Ovary (tissue), 10 donors: ENCODE measurements at places on chromosomes 4 and X. TPM values are rescaled to one million over a fixed set of nuclear protein-coding genes. Genes with fewer than 3 reads are reported as not detected.

Gene OPN1MW3
- not detected for polyA plus RNA-seq

Gene CYTL1
- polyA plus RNA-seq, result 4.4 TPM

Gene SHISA3
- polyA plus RNA-seq, result 0.21 TPM

Gene SPANXN4
- not detected for polyA plus RNA-seq

Gene TCP11X2
- not detected for polyA plus RNA-seq

Gene LRP2BP
- polyA plus RNA-seq, result 0.77 TPM

Gene KLKB1
- 0.38 TPM for polyA plus RNA-seq

Gene SLC49A3
- polyA plus RNA-seq, result 0.43 TPM

Gene SLC34A2
- polyA plus RNA-seq, result 0.30 TPM

Gene FOXR2
- polyA plus RNA-seq, result not detected

Gene CYBB
- 3.5 TPM for polyA plus RNA-seq

Gene CLDN34
- polyA plus RNA-seq, result not detected

Gene SMPX
- polyA plus RNA-seq, result 1.1 TPM

Gene F8A2
- not detected for polyA plus RNA-seq

Gene ENPEP
- 1.5 TPM for polyA plus RNA-seq

Gene FGF2
- 7.4 TPM for polyA plus RNA-seq

Gene GYG2
- 3.1 TPM for polyA plus RNA-seq

Gene DGKK
- not detected for polyA plus RNA-seq

Gene RTL3
- 0.02 TPM for polyA plus RNA-seq
